ENCODE measurements at places on chromosomes 7 and 10.

DNA sequence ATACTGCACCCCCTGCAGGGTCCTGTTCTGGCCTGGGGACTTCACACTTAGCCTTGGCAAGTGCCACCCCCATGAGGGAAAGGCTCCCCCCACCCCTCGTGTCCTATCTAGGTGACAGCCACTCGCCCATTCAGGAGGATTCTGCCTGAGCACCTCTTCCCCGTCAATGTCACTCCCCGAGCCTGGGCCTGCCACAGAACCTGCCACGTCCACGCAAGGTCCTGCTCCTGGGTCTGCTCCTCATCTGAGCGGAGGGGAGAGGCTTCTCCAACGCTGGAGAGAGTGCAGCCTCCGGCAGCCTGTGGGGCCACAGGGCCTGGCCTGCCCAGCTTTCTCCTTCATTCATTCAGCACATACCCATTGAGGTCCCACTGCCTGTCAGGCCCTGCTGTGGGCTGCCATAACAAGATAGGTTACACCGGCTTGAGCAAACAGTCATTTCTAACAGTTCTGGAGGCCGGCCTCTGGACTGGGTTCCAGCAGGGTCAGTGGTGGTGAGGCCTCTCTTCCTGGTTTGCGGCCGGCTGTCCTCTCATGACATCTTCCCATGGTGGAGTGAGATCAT lies 92.0 kb upstream of the RET start:
- DNase-seq, result no peak

GRCh38 chr10:69897432-69897831 lies 95.7 kb downstream of the COL13A1 start:
- DNase-seq, result no peak

DNA sequence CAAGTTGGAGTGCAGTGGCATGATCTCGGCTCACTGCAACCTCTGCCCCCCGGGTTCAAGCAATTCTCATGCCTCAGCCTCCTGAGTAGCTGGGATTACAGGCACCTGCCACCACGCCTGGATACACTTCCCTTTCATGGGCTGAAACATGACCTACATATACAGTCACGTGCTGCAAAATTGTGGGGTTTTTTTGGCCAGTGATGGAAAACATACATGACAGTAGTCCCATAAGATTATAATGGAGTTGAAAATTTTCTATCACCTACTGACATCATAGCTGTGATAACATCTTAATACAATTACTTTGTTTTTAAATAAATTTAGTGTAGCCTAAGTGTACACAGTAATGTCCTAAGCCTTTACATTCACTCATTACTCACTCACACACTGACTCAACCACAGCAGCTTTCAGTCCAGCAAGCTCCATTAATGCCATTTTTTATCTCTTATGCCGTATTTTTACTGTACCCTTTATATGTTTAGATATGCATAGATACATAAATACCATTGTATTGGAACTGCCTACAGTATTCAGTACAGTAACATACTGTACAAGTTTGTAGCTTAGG lies 79.9 kb upstream of the TMEM196 start:
- DNase-seq, result no peak

GRCh38 chr10:133143200-133143533 lies 16.9 kb upstream of the KNDC1 start:
- no peak for DNase-seq

DNA sequence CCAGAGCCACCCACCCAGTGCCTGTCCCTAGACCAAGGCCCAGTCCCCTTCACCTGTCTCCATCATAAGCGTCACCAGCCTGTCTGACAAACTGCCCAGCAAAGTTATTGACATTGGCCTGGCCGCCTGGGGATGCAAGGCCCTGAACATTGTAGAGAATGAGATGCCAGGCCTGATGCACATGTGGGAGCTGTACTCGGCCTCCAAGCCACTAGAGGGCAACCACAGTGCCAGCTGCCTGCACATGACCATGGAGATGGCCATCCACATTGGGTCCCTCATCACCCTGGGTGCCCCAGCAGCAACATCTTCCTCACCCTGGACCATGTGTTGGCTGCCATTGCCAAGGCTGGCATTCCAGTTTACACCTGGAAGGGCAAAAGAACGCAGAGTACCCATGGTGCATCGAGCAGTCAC lies 63.7 kb upstream of the ANTXRL start:
- no peak for DNase-seq

DNA sequence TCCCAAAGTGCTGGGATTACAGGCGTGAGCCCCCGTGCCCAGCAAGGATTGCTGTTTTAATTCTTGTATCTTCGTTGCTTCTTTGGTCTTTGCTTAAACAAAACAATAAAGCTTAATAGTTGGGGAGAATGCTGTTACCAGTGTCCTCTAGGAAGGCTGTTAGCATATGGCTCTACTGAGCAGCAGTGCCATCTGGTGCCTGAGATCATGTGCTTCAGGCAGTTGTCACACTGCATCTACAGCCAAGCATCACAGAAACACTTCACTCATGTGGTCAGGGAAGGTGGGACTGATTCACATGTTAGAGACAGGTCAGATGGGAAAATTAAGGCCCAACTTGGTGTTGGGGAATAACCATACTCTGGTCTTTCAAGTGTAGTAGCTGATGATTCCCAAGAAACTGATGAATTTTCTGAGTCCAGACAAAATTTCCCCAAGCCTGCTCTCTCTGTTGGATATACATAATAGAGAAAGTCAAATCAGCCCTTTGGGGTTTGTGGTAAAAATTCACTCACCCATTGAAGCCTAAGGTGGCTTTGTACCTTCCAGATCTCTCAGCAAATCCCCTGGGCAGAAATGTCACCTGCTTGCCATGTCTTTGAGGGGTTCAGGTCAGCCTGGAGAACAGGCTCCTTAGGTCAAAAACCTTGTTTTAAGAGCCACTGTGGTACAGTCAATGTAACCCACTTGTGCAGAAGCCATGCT lies 28.4 kb downstream of the UBE2D4 start:
- no peak for DNase-seq

- DNase-seq, result no peak
Measured at GRCh38 chr7:66800591-66800990, 60.1 kb downstream of the RABGEF1 start.
